SW480 (cell line): ENCODE measurements at places on chromosomes 4 and X.

DNA sequence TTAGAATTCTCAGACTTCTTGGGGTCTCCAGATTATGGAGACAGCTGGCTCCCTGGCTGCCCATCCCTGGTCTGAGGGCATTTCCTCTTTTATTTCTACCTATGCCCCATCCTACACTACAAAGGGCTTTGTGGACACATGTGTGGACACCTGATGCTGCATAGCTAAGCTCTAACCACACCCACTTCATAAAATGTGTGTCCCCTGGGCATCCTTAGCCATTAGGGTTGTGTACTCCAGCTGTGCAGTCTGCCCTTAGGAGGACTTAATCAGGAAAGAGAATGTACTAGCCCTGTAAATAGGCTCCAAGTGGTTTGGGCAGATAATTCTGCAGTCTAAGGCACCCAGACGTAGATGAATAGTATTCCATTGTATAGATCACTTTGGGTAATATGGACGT is 47.0 kb downstream of the COQ2 start:
- no peak for DNase-seq

- no peak for DNase-seq
Measured at GRCh38 chrX:9626379-9626778, 139.3 kb downstream of the GPR143 start.

DNA sequence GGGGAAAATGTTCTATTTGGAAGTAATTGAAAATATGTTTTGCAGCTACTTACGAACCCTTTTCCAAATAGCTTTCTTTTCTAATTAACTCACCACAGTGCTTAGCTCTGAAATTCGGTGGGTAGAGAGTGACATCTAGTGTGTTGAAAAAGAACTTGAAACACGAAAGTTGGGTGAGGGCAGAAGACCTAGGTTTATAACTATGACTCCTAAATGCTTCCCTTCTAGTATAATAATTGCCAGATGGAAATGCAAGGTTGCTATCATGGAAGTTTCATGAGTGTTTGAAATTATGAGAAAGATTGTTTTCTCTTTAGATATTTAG is 77.3 kb upstream of the NOCT start:
- peak; percentile 46 for DNase-seq

DNA sequence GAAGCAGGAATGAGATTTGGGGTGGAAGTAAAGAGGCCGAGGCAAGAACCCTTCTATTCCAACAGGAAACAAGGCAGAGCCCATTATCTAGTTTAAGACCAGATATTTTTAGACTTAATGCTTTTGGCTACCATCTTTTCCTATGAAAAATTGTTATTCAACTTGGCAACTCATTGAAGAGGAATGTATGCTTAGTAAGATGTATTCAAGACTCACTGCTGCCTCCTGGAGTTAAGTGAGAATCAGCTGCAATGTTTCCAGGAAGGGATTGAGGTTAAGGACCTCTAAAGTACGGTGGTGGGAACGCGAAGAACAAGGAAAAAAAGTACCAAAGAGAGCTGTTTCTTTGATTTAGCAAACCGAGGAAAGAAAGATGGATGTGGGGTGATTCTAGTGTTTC is 89.1 kb downstream of the RAPGEF2 start:
- peak; percentile 36 for DNase-seq

- DNase-seq: no peak
Measured at GRCh38 chrX:47644557-47645091, 5.7 kb downstream of the ELK1 start.

DNA sequence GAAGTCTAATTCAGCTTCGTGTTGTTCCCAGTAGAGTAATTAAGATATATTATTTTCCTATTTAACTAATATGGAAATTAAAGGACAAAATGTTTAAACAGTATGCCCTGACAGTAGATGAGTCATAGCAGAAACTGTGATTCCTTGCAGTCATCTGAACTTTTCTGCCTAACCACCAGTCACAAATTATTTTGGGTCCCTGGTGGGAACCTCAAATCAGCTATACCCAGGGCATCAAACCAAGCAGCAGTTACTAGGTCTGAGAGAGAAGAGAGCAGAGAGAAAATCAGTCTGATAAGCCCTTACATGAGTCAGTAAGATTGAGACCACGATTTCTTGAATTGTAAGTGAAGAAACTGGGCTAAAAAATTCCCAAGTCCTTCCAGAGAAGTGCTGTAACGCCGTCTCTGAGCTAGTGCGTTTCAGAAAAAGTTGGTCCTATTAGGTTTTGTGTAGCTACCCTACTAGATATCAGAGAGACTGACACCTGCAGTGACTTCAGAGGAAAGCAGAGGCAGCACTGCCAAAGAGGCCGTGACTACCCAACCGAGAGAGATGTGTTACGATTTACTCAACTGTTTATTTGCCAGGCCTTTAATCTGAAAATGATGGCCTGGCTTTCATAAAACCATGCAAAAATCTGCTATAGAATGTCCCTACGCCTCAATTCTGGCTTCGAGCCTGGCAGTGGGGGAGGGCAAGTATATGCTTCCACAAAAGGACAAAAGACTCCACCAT is 21.7 kb upstream of the GPM6A start:
- DNase-seq: no peak

- DNase-seq: no peak
Measured at GRCh38 chrX:10514891-10515290, 105.5 kb downstream of the MID1 start.

DNA sequence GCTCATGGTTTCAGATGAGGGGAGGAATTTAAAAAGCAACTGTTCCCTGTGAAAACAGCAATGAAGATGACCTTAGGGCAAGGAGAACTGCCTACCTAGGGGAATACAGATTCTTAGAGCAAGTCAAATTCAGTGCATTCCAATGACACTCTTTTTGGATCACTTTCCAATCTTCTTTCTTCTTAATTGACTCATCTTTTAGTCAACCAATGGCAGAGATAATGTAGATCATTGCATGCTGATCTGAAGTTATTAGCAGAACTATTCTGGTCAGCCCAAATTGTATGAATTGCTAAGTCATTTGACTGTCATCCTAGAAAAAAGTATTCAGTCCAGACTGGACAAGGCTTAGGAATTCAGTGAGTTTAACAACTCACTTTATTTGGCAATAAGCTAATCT is 12.6 kb upstream of the NR3C2 start:
- DNase-seq: no peak

DNA sequence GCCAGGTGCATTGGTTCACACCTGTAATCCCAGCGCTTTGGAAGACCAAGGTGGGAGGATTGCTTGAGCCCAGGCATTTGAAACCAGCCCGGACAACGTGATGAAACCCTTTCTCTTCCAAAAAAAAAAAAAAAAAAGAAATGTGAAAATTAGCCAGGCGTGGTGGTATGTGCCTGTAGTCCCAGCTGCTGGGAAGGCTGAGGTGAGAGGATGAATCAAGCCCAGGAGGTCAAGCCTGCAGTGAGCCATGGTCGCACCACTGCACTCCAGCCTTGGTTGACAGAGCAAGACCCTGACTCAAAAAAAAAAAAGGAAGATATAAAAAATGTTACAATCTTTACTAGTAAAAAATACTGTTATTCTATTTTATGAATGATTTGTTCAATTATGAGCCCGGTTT is 5.9 kb downstream of the FAM199X start:
- DNase-seq: no peak

DNA sequence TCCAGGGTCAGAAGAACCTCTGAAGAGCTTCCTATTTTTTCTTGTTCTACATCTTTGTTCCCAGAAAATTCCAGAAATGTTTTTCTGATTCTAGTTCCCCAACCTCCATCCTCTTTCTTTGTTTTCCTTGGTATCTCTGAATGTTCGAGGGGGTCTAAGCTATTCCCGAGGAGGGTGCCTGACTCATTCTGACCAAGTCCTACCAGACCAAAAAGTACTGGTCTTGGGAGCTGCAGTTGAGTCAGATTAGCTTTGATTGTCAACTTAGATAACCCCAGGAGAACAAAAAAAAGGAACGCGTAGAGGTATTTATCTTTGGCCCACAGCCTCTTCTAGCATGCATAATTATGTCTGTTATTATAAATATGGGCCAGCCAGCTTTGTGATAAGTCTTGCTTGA is 12.1 kb upstream of the TENM3 start:
- no peak for DNase-seq

DNA sequence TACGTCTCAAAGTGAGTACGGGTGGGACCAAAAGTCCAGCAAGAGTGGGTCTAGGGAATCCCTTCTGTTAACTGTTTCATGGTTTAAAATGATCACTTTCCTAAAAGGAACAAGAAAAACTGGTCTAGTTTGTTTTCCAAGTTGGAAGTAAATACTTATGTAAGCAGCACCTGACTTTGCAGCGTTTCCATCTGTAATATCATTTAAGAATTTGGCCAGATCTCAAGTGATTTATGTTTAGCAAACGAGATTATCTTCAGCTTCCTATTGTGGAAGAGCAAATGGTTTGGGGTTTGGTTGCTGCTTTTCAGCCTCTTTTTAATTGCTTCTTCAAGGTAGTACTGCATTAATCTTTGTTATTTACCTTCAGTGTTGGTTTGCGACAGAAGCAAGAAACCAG is 50.4 kb downstream of the FHIP1A start:
- no peak for DNase-seq

GRCh38 chr4:172134521-172134920 is 321.3 kb downstream of the GALNTL6 start:
- DNase-seq: no peak

- no peak for DNase-seq
Measured at GRCh38 chr4:156946516-156947424, 24.8 kb downstream of the PDGFC start.

- peak; percentile 47 for DNase-seq
Measured at GRCh38 chrX:100381619-100382018, 28.5 kb downstream of the PCDH19 start.

DNA sequence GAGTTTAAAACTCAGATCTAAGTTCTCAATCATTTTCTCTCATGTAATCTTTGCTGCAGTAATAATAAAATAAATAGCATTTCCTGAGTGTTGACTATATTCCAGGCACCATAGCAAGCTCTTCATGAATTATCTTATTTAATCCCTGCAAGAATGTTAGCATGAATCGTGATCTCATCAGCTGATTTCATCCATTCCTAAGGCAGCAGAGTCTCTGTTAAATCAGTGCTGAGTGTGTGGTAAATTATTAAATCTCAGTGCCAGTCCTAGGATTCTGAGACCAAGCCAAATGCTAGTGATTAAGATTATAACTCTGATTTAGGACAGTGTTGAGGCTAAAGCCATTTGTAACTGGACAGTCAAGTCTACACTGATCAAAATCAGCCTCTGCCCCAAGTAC is 240.3 kb upstream of the TAPT1 start:
- no peak for DNase-seq

DNA sequence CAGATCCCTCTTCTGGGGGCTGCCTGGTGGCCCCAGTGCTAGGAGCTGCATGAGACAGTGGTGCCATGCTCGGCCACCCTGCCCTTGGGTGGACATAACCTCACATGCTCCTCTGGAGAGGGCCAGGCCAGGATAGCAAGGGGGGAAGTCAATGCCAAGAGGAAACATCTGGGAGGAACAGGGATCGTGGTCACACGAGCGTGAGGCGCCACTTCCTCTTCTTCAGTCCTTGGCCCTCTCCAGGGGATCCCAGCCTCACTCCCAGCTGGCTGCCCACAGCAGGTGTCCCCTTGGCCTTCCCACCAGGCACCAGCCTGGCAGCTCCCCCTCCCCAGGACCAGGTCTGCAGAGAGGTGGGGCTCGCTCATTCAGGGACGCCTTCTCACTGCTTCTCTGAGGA is 28.6 kb downstream of the TBC1D14 start:
- DNase-seq: no peak

GRCh38 chr4:48254381-48255071 is 15.1 kb downstream of the TEC start:
- no peak for DNase-seq

DNA sequence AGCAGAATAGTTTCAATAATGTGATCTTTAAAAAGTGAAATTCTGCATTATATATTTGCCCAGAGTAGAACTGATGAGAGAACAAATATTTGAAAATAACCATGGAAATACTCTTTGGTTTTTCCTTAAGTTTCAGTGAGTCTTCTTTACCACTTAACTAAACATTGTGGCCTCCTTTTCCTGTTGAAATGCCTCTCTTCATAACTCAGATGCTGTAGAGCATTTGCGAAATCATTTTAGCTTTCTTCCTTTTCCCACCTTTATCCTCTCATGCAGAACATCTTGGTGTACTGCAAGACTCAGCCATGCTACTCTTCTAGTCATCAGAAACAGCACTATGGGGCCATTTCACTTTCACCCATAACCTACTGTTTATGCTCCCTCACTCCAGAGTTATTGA is 48.2 kb downstream of the CASK start:
- DNase-seq: no peak

- DNase-seq: no peak
Measured at GRCh38 chrX:39372115-39372514, 570.9 kb downstream of the MID1IP1 start.

DNA sequence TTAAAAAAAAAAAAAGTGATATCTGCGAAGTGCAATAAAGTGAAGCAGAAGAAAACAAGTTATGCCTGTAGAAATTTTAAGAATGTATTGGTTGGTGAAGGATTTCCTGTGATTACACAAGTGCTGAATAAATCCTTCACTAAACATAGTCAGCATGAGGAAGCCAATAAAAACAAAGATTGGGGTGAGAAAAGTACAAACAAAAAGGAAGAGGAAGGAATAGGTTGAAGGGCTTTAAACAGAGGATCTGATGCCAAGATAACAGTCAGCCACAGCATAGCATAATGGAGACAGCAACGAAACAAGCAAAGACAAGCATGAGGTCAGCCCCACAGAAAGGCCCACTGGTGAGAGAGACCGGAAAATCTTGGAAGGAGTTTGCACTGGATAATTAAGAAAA is 372.2 kb downstream of the ADAM29 start:
- no peak for DNase-seq

GRCh38 chr4:52051615-52052474 is 741 bp downstream of the SPATA18 start:
- no peak for DNase-seq

GRCh38 chr4:174118171-174118570 is 165.3 kb downstream of the FBXO8 start:
- no peak for DNase-seq

DNA sequence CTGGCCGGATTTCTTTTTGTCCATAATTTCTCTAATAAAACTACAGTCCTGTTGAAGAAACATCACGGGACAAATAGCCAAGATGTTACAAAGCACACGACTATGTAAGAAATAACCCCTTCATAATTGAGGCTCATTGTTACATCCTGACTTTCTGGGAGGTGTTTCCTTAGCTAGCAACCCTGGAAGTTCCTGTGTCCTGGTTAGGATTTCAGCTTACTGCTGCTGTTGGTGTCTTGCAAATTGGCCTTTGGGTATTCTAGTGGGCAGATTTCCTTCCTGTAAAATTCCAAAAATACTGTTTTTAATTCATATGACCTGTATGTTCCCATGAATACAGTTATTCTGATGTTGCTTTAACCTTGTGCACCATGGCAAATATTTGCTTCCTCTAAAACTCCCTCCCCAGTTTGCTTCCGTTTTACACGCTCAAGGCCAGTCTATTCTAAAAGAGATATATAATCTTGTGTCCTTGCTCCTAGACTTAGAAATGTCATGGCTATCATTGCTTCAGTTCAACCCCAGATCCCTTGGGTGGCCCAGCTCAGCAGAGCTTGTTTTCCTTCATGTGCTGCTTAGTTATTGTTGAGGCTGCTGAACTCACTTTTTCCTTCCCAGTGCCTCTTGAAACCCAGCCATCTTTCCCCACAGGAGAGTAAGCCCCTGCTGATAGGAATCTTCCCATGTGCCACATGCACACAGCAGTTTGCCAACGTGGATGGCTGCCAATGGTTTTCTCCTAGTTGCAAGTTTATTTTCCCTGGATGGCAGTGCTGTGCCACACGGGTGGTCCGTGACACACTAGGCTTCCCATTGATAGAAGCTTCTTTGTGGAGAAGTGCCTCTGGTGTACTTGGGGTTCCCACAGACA is 75.8 kb downstream of the TSPAN7 start:
- no peak for DNase-seq

GRCh38 chrX:123990602-123991001 is 29.1 kb downstream of the STAG2 start:
- DNase-seq: no peak
